MG63 (cell line): ENCODE measurements at places on chromosomes 12 and 14. TPM values are rescaled to one million over a fixed set of nuclear protein-coding genes. Genes with fewer than 3 reads are reported as not detected.

- no peak for DNase-seq
Measured at GRCh38 chr12:108369736-108370396, 30.8 kb upstream of the CMKLR1 start.

DNA sequence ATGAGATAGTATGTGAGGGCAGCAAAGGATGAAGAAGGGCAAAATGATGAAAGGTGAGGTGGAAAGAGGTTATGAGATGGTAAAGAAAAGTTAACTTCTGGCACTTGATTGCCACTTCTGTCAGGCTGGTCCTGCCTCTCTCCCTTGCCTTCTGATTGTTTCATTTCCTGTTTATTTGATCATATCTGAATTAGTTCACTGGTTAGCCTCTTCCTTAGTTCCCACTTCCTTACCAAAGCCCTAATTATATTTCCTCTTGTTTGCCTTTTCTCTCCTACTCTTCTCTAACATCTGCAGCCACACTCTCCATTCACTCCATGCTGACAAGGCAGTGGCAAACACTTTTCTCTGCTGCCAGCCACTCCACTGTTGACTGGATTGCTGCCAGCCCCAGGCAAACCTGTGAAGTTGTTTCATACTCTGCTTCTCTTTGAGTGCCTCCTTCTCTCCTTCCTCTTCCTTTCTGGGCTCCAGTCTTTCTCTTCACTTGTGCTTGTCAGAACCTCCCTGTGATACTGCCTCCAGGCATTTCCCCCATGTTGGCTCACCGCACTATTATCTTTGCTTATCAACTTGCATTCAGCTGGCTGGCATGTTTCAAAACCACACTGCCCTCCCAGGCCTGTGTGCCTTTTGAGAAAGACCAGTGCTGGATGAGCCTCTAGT is 8.1 kb downstream of the PNP start:
- DNase-seq, result no peak

DNA sequence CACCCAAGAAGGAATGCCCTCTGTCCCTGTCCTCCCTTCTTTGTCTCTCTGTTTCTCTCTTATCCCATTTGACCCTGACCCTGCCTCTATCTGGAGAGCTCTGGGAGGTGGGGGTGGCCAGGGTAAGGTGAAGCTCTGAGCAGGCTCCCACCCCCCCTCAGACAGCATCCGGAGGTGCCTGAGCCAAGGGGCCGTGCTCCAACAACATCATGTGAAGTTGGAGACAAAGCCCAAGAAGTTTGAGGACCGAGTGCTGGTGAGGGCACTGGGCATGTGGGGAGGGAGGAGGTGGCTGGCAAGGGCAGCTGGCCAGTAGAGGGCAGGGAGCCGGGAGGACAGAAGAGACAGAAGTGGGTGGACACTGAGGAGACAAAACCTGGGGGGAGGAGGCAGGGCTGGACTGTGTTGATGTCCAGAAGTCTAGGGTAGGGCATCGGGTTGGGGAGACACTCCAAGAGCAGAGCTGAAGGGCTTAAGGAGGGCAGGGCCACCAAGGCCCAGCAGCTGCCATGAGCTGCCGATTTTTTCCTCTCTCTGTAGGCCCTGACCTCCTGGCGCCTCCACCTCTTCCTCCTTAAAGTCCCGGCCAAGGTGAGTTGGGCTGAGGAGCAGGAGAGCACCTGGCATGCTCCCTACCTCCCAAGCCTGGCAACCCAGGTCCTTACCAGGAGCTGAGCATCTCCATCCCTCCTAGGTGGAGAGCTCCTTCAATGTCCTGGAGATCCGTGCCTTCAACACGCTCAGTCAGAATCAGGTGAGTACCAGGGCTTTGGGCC is 1.9 kb downstream of the CARMIL3 start:
- no peak for DNase-seq

GRCh38 chr14:49939884-49940510 is 47.1 kb downstream of the ARF6 start:
- DNase-seq, result no peak

The GNPNAT1 gene
- 37.6 and 84.2 TPM in 2 replicates for total RNA-seq

The ASPG gene
- not detected in 2 replicates for total RNA-seq
